ENCODE measurements at places on chromosomes 13 and 19. TPM values are rescaled to one million over a fixed set of nuclear protein-coding genes. Genes with fewer than 3 reads are reported as not detected.
A peak's percentile ranks its signal among the peaks of the same experiment; 100 is the strongest.

Gene CEACAM8
- not detected for total RNA-seq

DNA sequence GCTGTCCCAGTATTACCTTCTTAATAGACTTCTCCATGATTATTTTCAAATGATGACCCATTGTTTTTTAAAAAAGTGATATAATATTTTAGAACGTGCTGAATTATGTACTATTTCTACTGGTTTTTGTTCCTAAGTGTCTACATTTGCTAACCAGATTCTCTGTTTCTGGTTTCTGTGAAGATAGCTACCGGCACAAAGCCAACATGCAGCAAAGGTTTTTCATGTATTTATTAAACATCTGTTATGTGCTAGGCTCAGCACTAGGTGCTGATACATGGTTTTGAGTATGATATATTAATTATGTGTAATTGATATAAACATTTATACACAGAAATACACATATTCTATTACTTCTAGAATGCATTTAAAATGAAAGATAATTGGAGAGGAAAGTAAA, 1035.6 kb downstream of the PCDH17 start:
- H3K4me3 ChIP-seq = no peak overlapping the region
- H3K27me3 ChIP-seq = no peaks in the 10 kb centered on the region
- H3K27ac ChIP-seq = no peak overlapping the region
- no peaks in the 10 kb centered on the region for H3K4me1 ChIP-seq
- no peak for DNase-seq
- no peaks in the 10 kb centered on the region for H3K36me3 ChIP-seq

GRCh38 chr19:18763674-18764590, 27.2 kb downstream of the COMP start:
- H3K27ac ChIP-seq = no peak overlapping the region
- H3K36me3 ChIP-seq = no peaks in the 10 kb centered on the region
- no peak for DNase-seq

DNA sequence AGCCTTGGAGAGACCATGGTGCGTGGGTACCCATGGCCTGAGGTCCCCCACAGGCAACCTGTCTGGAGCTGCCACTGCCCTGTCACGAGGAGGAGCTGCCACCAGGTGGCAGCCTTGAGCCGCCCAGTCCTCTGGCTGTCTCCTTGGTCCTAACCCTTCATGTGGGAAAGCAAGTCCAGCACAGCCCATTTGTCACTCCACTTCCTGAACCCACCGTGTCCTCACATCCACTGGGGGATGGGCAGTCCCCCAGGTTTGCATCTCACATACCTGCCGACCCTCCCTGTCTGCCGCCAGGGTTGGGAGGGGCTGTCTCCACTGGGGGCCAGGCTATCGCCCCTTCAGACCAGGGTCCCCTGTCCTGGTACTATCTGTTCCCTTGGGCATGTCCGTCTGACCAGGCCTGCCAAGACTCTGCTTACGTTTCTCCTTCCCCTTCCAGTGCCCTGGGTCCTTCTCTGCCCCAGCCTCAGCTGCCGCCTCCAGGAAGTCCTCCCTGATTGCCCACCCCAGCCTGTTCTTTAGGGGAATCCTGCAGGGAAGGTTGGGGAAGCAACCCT, 4.5 kb downstream of the FAM174C start:
- H3K4me1 ChIP-seq = peaks cover 13% of the 10 kb centered on the region
- H3K36me3 ChIP-seq = peaks cover 15% of the 10 kb centered on the region
- H3K27ac ChIP-seq = no peak overlapping the region
- DNase-seq = peak; percentile 79
- H3K4me3 ChIP-seq = no peak overlapping the region

Gene ERICH6B
- total RNA-seq = not detected

Data from heart left ventricle (tissue), 16 donors.